ENCODE measurements at places on chromosomes 1 and 21.
A peak's percentile ranks its signal among the peaks of the same experiment; 100 is the strongest.

DNA sequence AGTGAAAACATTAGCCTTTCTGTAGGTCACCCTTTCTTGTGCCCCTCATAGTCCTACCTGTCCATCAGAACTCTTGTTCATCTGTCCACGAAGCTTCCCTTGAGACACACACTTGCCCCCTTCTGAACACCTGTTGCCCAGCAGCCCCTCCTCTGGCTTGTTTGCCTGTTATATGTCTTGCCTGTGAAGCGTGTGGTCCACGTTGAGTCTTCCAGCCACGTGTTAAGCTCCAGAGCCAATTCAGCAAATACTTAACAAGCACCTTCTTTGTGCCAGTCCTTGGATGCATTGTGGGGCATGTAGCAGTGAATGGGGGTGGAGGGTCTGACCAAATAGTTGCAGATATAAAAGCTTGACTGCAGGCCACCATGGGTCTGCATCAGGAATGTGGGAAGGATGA is 66.6 kb downstream of the MAN1C1 start:
- DNase-seq: no peak

DNA sequence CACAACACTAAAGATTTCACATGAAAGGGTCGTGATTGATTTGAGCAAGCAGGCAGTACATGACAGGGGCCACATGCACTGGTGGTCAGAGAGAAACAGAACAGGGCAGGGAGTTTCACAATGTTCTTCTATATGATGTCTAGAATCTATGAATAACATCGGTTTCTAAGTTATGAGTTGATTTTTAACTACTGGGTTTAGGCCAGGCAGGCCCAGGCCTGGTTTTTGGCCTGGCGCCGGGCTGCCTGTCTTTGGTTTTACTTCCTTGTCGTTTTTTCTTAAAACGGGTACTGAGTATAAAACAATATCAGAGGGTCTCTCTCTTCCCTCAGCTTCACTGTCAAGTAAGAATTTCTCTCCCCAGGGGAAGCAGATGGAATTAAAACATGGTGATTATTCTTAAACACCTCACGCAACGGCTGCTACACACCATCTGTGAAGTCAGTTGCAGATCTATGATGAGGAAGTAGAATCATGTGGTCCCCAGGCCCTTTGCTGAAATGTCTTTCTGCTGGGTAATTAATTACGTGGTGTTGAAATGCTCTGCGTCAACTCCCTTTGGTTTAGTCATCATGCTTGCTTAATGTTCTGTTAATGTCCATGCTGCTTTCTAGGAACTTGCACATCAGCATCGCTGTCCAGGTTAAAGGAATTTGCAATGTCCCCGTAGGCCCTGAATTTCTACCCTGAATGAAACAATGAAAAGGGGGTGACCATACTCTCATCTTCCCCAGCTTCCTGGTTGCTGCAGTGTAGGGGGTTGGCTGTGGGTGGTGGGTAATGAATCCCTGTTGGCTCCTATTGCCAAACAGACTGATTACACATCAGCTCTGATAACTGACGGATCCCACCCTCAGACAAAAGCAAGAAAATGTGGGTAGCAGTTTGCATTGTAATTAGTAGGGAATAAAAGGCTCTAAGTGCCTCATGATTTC is 70.3 kb downstream of the SERINC2 start:
- DNase-seq: peak; percentile 13

DNA sequence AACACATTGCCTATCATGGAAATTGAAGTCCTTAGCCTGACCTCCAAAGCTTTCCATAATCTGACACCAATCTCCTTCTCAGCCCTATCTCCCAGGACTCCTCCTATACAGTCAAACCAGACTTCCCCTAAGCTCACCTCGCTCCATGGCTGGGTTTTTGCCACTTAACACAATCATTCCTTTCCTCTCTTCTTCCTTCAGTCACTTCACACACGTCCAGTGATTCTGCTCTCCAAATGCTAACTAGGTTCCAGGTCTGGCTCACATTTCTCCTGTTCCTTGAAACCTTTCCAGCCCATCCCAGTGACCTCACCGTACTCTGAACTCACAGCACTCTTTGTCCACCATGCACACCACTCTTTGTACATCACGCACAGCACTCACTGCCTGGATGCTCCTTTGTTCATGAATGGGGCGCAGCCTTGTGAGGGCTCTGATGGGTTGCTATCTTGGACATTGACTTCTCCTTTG is 98.4 kb downstream of the GLUL start:
- no peak for DNase-seq

DNA sequence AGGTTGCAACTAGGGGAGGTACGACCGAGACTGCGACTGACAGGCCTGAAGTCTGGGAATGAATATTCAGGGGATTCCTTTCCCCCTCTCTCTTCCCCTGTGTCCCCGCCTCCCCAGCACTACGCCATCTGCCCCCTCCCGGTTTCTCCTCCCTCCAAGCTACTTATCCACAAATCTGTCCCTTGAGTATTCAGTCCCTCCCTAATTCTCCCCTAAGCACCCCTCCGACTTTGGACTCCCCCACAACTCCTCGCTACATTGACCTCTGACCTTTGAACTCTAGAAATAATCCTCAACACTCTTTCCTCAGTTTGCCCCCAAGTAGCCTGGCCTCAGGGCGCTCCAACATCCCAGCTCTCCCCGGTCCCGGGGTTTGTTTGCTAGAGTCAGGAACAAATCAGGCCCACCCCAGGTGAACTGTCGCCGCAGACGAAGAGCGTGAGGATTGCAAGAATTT is 393 bp downstream of the LYSMD1 start:
- no peak for DNase-seq

DNA sequence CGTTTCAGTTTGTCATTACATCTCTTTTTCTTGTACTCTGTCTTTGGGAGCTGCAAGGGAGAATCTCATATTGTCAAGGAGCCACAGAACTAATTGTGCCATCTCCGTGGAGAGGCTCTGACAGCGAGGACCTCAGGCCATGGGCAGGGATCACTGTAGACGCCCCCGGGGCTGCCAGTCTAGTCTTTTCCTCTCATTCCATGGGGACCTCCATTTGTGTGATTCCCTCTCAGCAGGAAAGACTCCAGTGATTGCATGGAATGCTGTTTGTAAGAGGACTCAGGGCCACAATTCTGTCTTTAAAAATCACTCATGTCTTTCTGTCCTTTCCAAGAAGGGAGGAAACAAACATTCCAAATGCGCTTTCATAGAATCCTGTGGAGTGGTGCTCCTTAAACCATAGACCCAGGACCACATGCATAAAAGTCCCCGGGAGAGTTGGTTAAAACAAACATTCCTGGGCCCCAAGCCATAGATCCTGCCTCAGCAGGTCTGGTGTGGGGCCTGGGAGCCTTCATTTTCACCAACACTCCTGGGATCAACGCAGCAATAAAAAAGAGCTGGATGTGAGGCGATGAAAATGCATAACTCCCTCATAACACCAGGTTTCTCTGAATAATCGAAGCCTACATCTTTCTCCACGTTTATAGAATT is 104.5 kb downstream of the ZP4 start:
- DNase-seq: no peak

DNA sequence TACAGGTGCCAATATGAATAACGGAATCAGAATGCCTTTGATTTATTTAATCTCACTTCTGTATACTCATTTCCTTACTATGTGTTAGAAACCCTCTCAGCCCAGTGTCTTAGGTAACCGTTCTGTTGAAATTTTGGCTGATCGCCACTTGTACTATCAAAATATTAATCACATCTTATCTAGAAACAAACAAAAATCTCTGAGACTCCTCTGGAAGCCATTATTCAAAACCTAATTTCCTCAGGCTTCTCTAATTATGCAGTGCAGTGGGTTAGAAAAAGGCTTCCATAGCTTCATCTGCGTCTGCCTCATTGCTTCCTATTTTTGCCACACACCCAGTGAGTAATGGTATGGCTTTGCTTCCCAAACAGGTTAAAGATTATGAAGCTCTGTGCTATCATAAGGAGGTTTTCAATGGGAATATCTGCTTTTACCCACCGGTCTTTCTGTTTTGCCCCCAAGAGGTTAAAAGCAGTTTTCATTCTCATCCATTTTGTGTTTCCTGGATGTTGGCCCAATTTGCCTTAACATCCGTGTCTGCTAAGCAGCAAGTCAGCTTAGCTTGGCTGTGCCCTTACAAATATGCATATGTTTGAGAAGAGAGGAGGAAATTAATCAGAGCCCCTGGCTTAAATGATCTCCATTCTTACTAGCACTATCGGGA is 129.6 kb downstream of the RYR2 start:
- no peak for DNase-seq

GRCh38 chr1:184647471-184647870 is 107.2 kb downstream of the EDEM3 start:
- no peak for DNase-seq

DNA sequence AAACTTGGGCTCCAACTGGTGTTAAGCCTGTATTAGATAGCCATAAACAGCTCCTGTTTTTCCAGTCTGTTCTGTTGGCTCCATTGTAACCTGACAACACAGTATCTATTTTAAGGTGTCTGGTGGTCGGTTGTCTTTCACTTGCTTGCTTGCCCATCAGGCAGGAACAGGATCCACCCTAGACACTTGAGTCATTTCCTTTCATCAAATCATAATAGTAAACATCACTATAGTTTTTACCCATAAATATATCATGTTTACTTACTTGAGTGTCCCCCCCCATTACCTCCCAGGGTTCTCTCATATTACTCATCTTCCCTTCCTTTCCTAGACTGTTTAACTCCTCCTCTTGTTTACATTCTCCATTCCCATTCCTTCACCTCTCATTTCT is 2.9 kb downstream of the DDI2 start:
- DNase-seq: peak; percentile 76

DNA sequence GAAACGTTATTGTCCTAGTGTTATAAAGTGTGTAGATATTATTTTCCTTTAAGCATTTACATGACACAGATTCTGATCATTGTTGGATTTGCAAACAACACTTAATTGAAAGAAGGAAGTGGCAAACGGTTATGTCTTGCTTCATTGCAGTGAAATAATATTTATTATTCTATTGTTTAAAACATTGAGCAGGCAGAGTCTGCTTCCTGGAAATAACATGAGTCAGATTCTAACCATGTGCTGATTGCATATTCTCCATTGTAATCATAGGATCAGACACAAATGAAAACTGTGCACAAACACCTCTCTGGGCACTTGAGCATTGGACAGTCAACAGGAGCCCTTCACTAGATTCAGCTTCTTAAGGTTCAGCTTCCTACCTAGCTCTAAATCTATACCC is 46.8 kb upstream of the USP25 start:
- DNase-seq: no peak

DNA sequence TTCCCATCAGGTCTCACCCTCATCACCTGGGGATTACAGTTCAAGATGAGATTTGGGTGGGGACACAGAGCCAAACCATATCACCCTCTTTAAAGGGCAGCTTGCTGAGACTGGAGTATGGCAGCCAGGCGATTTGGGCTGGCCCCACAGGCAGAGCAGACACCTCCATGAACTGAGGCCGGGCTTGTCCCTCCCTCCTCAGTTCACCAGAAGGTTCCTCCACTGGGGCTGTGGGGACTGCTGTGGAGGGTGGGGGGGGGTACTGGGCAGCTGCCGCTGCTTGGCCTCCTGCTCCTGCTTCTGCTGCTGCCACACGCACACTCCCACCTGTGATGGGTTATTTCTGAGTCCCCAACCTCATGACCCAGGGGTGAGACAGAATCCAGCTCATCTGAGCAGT is 53.9 kb upstream of the PDE9A start:
- DNase-seq: no peak

GRCh38 chr1:61887931-61888564 is 145.8 kb downstream of the PATJ start:
- no peak for DNase-seq

- DNase-seq: no peak
Measured at GRCh38 chr1:109750920-109751319, 10.1 kb upstream of the GSTM3 start.

GRCh38 chr1:228669242-228669585 is 66.1 kb upstream of the RHOU start:
- DNase-seq: no peak

- no peak for DNase-seq
Measured at GRCh38 chr21:27817902-27818623, 851.2 kb upstream of the ADAMTS5 start.

DNA sequence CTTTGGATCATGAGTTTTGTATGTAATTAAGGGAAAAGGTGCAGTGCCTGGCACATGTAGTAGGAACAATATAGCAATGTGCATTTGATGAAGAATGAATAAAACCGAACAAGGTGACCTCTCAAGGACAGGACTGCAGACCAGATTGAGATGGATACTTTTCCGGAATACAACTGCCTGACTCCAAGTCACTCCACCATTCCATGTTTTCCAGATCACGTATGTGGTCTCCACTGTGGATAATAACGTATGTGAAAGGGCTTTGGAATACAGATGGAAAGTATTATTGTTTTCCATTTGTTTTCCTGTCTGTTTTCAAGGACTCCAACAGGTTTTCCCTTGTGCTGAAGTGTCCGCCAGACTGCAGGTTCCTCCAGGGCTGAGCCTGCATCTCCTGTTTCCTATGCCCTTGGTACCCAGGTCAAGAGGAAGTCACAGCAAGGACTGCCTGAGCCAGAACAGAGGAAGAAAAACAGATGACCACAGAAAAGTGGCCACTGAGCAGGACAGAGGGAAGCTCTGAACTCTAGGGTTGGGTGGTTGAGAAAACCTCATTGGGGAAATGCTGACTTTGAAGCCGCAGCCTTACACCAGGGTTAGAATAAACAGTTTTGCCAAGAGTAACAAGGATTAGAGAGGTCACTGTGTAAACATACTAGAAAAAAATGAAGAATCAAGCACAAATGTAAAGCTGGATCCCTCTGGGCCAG is 4.0 kb downstream of the CFAP45 start:
- DNase-seq: no peak

- no peak for DNase-seq
Measured at GRCh38 chr1:1337793-1338147, 6.7 kb downstream of the TAS1R3 start.

DNA sequence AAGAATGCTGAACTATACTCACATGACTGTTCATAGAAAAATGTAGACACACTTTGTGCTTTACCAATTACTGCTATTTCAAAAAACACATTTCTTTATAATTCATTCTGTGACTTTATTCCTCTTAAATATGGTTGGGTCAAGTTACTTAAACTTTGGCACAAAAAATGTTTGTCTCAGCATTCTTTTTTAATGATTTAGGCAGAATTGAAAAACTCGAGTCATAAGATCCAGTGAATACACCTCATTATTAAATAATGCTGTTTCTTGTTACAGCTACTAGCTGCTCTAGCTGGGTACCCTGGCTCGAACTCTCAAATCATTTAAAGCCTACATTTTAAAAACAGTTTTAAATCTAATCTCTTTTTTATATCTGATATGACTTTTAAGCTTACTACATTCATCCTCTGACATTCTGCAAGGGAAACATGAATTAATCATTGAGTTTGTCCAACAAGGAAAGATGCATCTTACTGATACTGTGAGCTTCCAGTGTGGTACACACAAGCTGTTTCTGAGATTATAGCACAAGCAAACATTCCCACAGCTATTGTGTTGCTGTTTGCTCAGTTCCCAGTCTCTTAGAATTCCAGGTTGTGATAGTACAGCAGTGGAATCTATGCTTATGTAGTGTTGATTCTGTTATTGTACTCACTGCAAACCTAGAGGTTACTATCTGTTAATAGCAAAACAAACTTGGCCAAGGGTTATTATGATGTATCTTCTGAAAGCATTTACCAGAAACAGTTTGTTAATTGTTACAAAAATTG is 746.5 kb downstream of the USP25 start:
- no peak for DNase-seq

GRCh38 chr1:25863486-25864262 is 4.4 kb upstream of the AUNIP start:
- no peak for DNase-seq

- no peak for DNase-seq
Measured at GRCh38 chr1:67536957-67537666, 106.9 kb upstream of the SERBP1 start.

Data from CD4-positive, alpha-beta T cell treated with Interleukin-4 for 4 hours (primary cell).